ENCODE measurements at places on chromosomes 4 and X.

GRCh38 chrX:152892999-152893891 lies 4.6 kb upstream of the ZNF185 start:
- no peak for DNase-seq

- DNase-seq: no peak
Measured at GRCh38 chrX:86806786-86807185, 658.5 kb downstream of the DACH2 start.

- no peak for DNase-seq
Measured at GRCh38 chr4:1980561-1981041, 28.2 kb downstream of the NELFA start.

- DNase-seq: no peak
Measured at GRCh38 chr4:176971576-176972115, 178.9 kb upstream of the VEGFC start.

DNA sequence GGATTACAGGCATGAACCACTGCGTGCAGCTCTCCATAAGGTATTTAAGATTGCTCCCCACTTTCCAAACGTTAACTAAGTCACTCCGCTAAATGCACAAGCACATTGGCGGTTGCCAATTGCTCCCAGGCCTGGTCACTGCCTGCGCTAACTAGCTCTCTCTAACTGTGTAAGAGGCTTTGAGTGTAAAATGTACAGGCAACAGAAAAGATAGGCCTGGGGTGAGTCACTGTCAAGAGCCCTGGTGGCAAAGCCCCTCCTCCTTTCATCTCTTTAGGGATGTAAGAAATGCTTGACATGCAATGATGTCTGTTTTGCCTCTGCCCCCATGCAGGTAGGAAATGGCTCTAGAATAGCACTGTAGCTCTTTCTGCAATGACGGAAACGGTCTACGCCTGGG lies 329.7 kb upstream of the GATB start:
- no peak for DNase-seq

GRCh38 chr4:187663076-187663475 lies 332.5 kb upstream of the ZFP42 start:
- DNase-seq: no peak

DNA sequence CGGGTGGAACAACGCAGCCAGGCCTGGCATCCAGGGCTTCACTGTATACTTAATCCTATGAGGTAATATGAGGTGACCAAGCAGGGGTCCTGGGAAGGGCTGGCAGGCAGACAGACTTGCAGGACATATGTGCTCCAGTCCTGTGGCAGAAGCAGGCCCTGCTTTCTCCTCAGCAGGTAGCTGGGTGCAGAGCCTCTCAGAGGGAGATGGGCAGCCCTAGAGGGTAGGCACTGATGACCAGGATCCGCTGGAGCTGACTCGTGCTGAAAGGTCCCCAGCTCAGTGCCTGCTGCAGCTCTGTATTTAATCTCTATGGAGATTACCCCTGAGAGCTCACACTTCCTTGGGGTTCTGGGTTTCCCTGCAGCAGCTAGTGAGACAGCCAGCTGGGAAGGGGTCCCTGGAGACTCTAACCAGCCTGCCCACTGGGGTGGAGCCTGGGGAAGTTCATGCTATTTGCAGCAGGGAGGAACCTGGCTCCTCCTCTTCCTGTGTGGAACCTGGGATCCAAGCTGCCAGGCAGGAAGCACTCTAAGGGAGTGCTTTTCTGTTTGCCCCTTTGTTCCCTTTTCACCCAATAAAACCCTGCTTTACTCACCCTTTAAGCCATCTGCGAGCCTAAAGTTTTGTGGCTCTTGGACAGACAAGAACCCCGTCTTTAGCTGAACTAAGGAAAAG lies 339.2 kb downstream of the DCAF12L2 start:
- no peak for DNase-seq

- no peak for DNase-seq
Measured at GRCh38 chr4:140893939-140894338, 137.8 kb upstream of the TBC1D9 start.

DNA sequence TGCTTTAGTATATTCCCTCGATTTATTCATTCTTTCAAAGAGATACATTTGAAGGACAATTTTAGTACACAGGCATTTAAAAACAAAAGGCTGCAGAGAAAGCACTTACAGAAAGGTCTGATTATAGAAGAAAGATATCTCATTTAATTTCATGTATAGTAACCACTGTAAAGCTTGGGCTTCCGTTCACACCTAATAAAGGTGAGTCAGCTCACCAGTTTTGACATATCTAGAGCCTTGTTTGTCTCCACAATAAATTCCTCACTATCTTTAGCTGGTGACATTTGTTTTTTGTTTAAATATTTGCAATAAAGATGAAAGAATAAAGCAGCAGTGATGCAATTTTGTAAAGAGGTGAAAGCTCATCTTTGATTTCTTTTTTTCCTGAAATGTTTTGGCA lies 1.1 kb upstream of the EPHA5 start:
- no peak for DNase-seq

DNA sequence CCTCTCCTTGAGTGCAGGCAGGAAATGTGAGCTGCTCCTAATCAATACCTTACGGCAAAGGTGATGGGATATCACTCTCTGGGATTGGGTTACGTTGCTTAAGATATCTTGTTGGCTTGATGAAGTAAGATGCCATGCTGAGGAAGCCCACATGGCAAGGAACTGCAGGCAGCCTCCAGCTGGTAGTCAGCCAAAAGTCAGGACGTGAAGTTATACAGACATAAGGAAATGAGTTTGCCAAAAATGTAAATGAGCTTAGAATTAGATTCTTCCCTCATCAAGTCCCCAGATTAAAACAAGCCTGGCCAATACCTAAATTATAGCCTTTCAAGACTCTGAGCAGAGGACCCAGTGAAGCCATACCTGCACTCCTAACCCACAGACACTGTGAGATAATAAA lies 155.0 kb downstream of the QDPR start:
- no peak for DNase-seq

GRCh38 chr4:177699365-177700213 lies 257.4 kb upstream of the AGA start:
- peak; percentile 60 for DNase-seq

- no peak for DNase-seq
Measured at GRCh38 chr4:4820261-4820660, 39.2 kb upstream of the MSX1 start.

DNA sequence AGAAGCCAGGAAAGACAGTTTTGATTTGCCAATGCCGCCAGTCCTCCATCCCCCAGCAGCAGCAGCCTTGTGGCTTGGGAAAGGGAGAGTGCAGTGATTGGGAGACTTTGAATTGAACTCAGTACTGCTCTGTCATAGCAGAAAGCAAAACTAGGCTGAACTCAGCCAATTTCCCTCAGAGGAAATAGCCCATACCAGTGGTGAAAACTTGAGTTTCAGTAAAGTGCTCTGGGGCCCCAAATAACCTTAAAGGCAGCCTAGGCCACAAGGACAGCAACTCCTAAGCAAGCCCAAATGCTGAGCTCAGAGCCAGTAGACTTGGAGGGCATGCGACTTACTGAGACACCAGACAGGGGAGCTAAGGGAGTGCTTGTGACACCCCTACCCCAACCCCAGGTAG lies 2.0 kb upstream of the PROM1 start:
- no peak for DNase-seq

GRCh38 chr4:15963001-15963451 lies at the start of gene FGFBP2:
TSS of gene FGFBP2 (minus strand) at chr4:15963175. CDS start at chr4:15963129, 46 bp downstream.
- no peak for DNase-seq

- DNase-seq: no peak
Measured at GRCh38 chrX:31747411-31747810, 675.6 kb upstream of the FTHL17 start.

DNA sequence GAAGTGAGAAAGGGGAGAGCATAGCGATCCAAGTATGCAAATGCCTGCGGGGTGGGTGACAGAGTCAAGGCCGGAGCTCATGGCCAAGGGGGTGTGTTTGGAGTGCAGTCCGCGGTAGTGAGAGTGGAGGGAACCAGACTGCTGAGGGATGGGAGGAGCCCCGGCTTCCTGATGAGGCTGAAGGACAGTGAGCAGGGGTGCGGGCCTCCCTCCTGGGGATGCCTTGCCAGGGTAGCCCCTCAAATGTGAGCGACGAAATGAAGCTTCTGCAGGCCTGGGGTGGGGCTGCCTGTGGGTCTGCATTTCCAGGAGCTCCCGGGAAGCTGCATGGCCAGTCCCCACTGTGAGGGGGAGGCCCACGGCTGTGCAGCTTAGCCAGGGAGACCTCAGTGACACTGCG lies 45.0 kb downstream of the PSAPL1 start:
- no peak for DNase-seq

GRCh38 chr4:10622728-10623127 lies 61.8 kb downstream of the CLNK start:
- DNase-seq: no peak

DNA sequence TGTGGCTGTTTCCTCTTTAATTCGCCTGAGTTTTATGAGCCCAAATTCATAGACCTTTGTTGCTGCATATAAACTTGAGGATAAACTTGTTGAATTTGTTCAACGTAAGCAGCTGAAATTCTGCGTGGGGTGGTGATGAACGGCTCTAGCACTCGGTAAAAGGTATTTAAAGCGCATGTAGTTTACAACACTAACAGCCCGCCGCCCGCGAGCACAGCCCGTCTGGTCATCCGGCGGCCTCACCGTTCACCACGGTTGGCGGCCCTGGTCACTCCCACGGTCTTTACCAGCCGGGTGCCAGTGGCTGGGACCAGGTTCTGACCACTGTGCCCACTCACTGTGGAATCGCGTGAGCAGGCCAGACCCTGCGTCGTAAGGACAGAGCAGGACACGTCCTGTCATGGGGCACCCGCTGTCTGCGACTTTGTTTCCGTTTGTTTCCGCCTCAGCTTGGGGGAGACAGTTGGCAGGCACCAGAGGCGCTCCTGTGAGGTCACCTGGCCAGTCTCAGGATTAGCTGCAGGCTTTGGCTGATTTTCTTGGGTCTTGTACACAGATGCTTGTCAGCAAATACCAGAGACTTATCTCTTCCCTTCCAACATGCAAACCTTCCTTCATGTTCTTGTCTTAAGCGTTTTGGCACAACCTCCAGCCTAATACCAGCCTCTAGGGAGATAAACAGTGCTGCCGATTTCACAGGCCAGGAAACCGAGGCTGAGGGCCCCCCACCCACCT lies 36.8 kb upstream of the SPON2 start:
- DNase-seq: no peak

GRCh38 chrX:71671043-71671780 lies 3.9 kb downstream of the LOC101059915 start:
- no peak for DNase-seq

GRCh38 chr4:146255463-146255862 lies 41.1 kb downstream of the REELD1 start:
- DNase-seq: no peak

DNA sequence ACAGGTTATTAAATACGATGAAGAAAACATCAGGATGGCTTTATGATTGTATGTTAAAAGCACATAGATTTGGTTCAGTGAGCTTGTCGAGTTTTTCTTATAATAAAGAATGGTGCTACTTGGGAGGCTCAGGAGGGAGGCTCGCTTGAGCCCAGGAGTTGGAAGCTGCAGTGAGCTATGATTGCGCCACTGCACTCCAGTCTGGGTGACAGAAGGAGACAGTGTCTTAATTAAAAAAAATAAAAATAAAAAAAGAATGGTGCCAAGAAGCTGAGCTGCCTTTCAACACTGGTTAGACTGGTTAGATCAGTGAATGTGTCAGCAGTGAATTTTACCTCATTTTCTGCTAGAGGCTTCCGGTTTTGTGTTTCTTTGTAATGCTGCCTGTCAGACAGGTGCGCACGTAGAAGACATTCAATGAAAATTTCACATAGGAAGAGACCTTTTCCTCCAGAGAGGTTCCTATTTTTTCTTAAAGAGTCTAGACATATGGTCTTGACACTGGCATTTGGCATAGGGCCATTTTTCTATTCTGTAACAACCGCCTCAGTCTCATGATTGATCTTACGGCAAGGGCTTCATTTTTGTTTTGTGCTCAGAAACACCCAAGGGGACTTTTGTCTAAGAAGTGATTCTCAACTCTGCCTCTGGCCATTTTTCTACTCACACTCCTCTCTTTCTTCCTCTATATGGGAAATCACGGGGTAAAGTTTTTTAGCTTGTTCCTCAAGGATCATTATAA lies 15.0 kb upstream of the ARSF start:
- DNase-seq: no peak

- DNase-seq: no peak
Measured at GRCh38 chr4:177511611-177512010, 69.4 kb upstream of the AGA start.

DNA sequence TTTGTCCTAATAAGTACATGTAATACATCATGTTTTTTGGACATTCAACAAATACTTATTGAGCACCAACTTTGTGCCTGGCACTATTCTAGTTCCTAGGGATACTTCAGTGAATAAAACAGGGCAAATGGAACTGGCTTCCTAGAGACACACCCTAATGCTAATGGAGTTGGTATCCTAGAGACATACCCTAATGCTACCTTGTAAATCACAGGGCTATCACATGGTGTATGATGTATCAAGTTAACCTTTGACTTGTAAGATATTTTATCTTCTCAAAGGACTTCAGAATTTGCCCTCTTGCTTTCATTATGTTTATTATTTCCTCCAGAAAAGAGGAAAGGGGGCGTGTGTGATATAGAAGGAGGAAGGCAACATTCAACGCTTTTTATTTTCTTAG lies 10.1 kb downstream of the GK start:
- no peak for DNase-seq

DNA sequence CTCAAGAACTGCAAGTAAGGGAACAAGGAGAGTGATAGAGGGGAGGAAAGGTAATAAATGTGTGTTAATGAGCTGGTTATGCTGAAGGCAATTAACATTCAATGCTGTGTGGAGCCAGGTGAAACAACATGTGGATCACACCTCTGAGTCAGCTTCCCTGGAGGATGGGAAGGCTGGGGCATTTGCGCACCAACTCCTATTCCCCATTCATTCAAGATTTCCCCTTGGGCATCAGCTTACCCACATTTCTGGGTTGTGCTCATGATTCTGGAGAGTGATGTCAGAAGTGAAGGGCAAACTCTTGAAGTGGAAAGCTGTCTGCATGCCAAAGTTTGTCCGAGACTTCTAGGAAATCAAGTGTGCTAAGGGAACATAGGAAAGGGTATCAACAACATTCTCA lies 461.4 kb downstream of the MID1IP1 start:
- no peak for DNase-seq

DNA sequence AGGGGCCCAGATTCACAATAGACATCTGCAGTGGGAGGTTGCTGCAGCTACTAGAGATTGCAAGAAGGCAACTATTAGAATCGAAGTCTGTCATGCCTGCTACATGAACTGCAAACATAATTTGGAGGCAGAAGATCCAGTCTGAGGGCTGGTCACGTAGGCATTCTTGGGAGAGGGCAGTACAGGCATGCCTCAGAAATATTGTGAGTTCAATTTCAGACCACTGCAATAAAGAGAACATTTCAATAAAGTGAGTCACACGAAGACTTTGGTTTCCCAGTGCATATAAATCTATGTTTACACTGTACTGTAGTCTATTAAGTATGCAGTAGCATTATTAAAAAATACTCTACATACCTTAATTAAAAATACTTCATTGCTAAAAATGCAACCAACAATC lies 585.8 kb upstream of the FAT1 start:
- DNase-seq: no peak

GRCh38 chrX:96994093-96994492 lies 110.4 kb downstream of the RPA4 start:
- DNase-seq: no peak

Measured in skeletal muscle cell (primary cell).